WERI-Rb-1 (cell line): ENCODE measurements at places on chromosomes 13 and 19.

DNA sequence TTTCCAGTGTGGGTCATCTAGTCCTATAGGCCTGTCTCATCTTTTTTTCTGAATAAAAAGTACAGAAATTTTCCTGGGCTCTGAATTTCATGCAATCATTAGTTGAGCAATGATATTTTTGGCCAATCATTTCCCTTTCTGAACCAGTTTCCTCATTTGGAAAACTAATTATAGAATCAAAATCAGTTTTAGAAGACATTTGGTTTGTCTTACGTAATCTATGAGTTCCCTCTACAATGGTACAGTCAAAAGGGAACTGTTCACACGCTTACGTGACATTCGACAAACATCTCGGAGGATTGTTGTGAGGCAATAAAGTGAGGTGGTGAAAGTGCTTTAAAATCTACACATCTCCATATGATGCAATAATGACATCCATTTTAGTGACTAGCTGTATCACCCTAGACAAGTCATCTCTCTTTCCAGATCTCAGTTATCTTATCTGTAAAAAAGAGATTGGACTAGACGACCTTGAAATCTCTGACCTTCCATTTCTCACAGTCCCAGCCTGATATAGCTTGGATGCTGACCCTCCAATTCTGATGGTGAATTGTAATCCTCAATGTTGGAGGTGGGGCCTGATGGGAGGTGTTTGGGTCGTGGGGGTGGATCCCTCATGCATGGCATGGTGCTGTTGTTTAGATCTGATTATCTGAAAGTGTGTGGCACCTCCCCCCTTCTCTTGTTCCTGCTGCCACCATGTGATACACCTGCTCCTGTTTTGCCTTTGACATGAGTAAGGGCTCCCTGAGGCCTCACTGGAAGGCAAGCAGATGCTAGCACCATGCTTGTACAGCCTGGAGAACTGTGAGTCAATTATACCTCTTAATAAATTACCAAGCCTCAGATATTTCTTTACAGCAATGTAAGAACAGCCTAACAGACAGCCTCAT is 26.7 kb downstream of the FLT1 start:
- no peak for DNase-seq

- DNase-seq, result peak; percentile 72
These were observed 363 bp upstream of the ZNF763 start for GRCh38 chr19:11964496-11964857.

- DNase-seq, result no peak
These were observed 6.1 kb downstream of the SACS start for GRCh38 chr13:23427342-23427843.

GRCh38 chr19:55549500-55550320 is 4.4 kb upstream of the SBK3 start:
- peak; percentile 83 for DNase-seq

- peak; percentile 17 for DNase-seq
These were observed 52.7 kb downstream of the TRPM4 start for GRCh38 chr19:49210108-49210900.

DNA sequence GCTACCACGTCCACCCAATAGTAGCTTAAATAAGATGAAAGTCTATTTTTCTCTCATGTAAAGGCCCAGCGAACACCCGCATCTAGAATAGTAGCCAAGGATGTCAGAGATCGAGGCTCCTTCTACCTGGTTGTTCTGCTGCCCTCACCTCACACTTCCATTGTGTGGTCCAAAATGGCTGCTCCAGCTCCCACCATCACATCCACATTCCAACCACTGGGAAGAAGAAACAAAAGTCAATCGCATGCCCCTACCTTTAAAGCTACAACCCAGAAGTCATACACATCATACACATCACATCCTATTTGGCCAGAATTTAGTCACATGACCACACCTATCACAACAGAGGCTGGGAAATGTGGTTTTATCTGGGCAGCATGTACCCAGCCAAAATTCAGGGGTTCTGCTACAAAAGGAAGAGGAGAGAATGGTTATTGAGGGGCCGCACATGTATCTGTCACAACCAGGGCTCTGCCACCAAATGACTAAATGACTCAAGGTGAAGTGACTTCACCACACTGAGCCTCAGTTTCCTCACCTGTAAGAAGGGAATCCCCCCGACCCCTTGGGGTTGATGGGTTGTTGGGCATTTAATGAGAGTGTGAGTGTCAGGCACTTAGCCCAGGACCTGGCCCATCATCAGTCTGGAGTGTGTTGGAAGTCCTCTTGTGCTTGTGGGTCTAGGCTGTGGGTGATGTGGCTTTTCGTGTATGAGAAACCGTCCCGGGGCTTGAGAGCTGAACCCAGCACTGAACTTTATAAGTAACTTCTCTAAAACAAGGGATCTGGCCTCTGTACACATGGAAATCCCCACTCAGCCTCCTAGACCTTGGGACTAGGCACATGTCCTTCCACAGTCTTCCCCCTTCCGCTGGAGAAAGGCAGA is 10.2 kb upstream of the CBLC start:
- DNase-seq, result no peak

DNA sequence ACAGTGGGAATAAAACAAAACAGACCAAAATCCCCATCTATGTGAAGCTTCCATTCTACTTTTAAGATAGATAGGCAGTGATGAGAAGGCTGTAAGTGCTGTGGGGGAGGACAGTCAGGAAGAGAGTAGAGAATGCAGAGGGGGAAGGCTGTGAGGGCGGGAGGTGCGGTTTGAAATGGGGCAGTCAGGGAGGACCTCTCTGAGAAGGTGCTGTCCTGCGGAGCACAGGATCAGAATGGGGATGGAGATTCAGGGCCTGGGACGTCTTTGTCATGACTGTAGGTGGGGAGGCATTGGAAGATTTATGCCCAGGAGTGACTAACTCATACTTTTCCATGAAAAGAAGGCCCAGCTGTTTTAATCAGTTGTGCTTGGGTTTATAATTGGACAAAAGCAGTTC is 3.9 kb upstream of the GPR183 start:
- no peak for DNase-seq

DNA sequence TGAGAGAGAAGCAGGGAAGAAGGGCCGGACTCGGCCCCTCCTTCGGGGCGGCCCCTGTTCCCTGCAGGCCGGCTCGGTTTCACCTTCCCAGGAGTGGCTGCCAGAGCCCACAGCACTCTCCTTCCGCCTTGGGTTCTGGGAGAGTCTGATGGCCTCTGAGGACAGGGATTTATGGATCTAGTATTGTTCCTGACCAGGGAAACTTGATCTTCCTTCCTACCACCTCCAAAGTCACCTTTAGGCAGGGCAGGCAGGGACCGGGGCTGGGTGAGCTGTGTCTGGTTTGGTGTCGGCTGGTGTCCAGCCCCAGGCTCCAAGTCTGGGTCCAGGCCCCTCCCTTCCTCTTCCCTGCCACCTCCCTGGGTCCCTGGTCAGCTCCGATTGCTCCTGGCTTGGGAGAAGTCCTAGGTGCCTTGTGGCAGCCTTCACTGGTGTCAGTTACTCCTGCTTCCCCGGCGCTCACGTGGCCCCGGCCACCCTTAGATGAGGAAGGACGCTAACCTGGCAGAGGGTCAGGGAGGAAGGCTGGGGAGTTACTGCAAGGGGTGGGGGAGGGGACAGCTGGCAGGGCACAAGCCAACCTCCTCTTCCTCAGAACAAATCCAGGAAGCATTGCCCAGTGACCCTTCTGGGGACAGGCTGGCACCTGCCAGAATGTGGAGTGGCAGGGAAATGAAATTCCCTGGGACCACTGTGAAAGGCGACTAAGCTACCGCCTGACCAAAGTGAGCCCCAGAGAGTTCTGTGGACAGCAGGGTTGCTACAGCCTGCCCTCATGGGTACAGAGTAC is 18.8 kb downstream of the RFX1 start:
- no peak for DNase-seq

DNA sequence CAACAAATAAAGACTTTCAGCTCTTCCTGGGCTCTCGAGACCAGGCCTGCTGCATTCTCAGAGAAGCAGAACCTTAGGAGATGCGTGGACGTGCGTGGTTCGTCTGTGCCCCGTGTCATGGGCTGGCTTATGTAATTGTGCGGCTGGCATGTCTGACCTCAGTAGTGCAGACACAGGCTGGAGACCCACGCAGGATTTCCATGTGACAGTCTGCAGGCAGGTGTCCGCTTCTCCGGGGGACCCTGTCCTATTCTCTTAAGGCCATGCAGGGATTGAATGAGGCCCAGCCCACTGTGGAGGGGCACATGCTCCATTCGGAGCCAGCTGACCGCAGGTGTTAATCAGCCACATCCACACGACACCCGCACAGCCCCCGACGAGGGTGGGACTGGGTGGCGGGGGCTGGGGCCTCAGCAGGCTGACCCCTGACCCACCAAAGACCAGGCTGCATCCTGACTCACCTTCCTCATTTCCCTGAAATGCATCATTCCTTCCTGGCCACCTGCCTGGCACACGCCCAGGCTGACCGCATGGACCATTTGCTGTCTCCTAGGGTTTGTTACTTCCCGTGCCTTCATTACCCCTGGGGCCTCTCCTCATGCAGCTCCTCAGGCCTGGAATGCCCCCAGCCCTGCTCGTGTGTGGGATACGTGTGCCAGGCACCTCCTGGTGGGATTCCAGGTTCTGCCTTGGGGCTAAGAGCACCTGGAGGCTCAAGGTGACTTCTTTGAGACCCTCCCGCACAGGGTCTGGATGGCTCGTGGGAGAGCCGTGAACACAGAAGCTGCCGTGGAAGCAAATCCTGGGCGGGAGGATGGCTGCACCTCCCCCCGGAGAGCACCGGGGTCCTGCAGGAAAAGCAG is 10.7 kb upstream of the MCF2L start:
- DNase-seq, result no peak

DNA sequence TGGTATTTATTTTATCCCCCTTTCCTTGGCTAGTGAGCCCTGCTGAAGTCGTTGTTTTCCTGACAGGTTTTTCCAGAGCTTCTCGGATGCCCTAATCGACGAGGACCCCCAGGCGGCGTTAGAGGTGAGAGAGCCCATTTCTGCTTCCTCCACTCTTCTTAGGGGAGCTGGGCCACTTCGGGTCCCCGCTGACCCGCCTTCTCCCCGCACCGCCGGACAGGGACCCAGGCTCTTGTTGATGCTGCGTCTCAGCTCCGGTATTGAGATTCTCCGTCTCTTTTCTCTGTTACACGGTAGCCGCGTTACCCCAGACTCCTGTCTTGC is 306 bp downstream of the SUGT1 start:
- no peak for DNase-seq

- DNase-seq, result no peak
These were observed 1235.2 kb upstream of the SLC10A2 start for GRCh38 chr13:104301171-104301975.

DNA sequence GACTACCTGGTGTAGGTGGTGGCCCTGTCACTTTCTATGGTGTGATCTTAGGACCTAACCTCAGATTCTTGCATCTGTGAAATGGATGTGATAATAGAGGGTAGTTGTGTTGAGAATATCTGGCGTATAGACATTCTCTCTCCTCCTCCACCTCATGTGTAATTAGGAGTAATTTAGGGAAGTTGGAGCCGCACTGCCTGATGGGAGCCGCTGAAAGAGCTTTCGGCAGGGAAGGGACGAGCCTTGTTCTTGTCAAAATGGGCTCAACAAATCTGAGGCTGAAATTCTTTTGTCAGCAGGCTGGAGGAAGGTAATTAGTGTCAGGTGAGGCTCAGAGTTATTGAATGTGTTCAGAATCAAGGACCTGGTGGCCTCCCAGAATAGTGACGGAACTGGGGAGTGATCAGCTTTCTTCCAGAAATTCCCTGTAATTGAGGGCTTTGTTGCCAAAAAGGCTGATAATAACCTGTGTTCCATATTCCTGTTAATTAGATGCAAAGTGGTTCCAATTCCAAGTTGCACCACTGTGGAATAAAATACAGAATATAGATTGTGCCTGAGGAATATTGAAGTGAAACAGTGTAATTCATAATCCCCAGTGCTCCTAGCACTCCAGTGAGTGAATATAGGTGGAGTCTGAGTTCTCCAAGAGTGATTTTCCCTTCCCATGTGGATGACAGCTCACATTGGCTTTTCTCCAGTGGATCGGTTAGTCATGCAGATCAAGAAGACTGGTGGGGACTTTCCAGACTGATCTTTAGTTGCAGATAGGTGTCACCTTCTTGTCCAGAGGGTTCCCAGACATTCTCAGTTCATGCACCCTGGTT is 47.5 kb downstream of the SPATA13 start:
- DNase-seq, result no peak

DNA sequence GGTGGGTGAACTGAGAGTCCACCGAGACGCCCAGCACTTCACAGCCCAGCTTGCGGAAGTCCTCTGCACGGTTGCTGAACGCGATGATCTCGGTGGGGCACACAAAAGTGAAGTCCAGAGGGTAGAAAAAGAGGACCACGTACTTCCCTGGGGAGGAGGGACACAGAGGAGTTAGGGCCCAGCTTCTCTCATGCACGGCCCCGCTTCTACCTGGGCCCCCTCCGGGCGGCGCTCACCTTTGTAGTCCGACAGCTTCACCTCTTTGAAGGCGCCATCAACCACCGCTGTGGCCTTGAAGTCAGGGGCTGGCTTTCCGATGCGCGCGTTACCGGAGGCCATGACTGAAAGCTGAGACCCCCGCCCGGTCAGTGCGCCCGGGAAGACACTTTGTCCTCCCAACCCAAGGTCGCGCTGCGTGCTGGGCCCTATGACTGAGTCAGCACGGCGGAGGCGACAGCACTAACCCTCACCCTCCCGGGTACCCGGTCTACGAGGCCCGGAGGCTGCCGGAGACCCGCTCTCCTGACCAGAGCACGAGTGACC is 606 bp downstream of the PRDX2 start:
- DNase-seq, result no peak

DNA sequence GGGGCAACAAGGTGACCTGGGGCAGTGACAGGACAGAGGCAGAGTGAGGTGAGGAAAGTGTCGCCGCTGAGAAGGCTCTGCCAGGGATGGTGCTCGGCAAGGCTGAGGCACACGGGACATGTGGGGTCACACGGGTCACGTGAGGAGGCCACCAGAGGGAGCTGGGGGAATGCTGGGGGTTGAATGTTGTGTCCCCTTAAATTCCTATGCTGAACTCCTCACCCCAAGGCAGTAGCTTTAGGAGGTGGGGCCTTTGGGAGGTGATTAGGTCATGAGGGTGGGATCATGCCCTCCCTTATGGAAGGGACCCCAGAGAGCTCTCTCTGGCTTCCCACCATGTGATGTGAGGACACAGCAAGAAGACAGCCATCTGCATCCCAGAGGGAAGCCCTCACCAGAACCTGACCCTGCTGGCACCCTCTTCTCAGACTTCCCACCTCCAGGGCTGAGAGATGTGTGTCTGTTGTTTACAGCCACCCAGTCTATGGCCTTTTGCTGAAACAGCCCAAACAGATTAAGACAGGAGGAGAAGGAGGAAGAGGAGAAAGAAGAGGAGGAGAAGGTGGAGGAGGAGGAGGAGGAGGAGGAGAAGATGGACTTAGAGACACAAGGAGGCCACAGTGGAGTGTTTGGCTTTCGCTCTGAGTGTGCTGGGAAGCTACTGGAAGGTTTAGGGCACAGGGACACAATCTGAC is 35.4 kb downstream of the RFX2 start:
- no peak for DNase-seq

DNA sequence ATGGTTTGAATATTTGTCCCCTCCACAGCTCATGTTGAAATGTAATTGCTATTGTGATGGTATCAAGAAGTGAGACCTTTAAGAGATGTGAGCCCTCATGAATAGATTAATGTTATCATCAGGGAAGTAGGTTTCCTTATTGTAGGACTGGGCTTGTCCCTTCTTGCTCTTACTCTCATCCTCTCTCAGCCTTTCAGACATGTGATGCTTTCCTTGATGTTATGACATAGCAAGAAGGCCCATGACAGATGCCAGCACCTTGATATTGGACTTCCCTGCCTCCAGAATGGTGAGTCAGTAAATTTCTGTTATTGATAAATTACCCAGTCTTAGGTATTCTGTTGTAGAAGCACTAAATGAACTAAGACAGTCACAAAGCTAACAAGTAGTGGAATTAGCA is 5.7 kb upstream of the ZMYM2 start:
- no peak for DNase-seq
